ENCODE measurements at places on chromosomes 12 and 14.

- DNase-seq = no peak
Measured at GRCh38 chr12:53214687-53215455, 7.8 kb upstream of the ITGB7 start.

GRCh38 chr14:105485739-105486162 is 935 bp upstream of the CRIP1 start:
- DNase-seq = no peak

DNA sequence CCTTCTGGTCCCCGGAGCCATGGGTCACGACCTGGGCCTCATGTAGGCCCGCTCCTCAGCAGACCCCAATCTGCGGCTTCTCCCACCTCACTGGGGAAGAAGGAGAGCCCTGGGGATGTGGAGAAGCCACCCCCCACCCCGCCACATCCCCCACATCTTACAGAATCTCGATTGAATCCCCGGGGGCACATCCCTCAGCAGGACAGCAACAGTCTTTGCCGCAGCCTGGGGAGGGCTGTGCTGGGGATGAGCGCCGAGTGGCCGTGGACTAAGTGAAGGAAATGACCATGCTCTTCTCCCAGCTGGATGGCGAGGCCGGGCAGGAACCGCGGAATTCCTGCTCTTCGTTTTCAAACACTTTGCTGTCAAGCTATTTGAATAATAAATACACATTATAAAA is 169.0 kb upstream of the RTL1 start:
- DNase-seq = no peak

DNA sequence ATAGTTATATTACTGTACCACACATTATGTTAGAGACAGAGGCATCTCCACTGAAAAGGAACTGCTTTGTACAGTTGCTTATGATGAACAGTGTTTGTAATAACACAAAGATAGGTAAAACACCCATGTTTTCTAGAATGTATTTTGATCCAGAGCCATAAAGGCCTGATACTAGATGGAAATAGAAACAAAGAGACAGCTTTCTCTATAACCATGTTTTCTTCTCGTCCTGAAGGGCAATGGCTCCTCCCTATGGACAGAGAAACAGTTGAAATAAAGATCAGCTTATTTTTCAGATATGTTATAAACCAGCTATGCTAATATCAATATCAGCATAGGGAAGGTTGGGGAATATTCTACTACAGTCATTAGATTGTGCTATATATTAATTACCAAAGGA is 109.2 kb downstream of the ATXN7L3B start:
- DNase-seq = peak; percentile 6

DNA sequence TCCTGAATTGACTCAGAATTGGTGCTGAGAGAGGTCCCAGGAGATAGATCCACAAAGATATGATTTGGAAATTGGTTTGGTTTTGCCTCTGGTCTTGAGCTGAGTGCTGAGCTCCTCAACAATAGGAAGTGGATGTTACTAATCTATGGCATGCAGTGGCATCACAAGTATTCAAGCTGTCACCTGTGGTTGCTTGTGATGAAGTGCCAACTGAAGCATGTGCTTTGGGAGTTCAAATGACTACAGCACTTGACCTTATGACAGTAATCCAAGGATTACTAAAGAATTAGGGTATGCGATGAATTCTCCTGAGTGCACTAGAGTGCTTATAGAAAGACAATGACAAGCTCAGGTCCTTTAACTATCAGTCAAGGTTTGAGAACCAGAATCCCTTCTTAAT is 406.2 kb downstream of the NOVA1 start:
- DNase-seq = no peak

GRCh38 chr12:57444744-57445143 is 10.2 kb downstream of the INHBC start:
- no peak for DNase-seq
